ENCODE measurements at places on chromosomes 4 and X.

DNA sequence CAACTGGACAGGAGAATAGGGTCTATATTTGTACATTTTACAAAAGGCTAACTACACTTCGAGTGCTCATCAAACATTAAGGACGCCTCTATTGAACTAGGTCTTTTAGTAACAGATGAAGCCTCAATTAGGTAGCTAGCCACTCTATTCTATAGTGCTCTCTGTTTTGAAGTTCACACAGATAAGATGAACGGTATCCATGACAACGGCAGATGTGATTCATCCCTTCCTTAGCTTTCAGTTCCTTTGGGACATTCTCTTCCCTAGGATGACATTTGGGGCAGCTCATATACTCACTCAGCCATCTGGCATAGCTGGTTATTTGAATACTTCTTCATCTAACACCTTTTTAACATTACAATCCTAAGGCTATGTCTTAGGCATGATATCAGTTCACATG, 62.4 kb upstream of the WDFY3 start:
- DNase-seq: peak; percentile 35

DNA sequence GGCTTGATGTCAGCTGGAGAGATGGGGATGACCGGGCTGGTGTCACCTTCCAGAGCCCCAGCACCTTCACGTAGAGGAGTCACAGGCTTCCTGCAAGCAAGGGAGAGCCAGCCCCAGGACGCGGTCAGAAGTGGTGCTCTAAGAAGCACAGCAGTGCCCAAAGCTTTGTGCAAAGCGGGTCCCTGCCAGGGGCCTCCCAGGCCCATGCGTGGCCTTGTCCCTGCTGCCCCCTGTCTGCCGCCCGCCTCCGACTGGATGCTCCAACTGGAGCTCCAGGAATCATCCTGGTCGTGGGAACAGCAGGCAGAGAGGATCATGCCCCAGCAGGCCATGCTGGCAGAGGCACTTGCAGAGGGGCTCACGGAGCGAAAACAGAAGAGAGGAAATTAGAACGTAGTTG, 40.1 kb upstream of the LRPAP1 start:
- no peak for DNase-seq

GRCh38 chr4:17030543-17030942, 132.1 kb upstream of the LDB2 start:
- DNase-seq: no peak

- no peak for DNase-seq
Observed at GRCh38 chrX:23386260-23386659, 51.6 kb downstream of the PTCHD1 start.

DNA sequence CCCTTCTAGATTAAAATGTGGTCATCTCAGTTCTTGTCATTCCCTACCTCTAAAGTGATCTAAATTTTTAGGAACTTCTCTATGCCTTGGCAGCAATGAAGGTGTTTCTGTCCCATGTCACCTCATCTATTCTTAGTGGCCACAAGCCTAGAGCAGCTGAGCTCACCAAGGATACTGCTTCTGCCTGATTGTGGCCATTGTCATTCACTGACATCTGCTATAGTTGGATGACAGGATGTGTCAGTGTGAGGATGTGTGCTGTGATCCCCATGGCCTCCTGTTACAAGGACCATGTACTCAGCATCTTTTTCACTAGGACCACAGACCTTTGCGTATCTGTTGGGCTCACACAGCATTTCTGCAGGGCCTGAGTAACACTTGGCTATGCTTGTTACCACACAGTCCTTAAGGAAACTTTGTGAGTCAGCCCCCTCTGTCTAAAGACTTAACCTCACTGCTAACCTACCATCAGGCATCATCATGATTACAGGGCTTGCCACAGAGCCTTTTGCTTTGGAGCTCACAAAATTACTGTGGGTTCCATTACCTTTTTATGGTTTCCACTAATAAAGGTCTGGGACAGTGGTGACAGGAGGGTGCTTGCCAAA, 421.0 kb downstream of the ADAM29 start:
- DNase-seq: no peak

DNA sequence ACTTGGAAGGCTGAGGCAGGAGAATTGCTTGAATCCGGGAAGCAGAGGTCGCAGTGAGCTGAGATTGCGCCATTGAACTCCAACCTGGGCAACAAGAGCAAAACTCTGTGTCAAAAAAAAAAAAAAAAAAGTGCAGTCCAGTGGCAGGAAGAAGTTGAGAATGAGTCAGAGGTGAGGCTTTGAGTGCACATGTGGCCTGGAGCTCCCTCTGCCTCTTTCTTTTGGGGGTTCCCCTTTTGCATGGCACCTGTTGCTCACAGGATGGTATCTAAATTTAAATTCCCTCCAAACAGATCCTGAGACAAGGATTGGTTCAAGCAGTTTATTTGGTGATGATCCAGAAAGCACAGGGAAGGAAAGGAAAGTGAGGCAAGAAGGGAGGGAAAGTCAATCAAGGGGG, 151.4 kb upstream of the STX18 start:
- no peak for DNase-seq

GRCh38 chrX:78573630-78574029, 85.5 kb downstream of the RTL3 start:
- no peak for DNase-seq

DNA sequence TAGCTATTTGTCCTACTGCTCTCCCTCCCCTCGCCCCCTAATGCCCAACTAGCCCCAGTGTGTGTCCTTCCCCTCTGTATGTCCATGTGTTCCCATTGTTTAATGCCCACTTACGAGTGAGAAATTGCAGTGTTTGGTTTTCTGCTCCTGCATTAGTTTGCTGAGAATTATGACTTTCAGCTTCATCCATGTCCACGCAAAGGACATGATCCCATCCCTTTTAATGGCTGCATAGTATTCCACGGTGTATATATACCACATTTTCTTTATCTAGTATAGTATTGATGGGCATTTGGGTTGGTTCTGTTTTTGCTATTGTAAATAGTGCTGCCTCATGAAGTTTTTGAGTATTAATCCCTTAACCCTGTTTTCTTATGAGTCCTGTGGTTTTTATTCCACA, 33.6 kb upstream of the CFAP299 start:
- DNase-seq: no peak

DNA sequence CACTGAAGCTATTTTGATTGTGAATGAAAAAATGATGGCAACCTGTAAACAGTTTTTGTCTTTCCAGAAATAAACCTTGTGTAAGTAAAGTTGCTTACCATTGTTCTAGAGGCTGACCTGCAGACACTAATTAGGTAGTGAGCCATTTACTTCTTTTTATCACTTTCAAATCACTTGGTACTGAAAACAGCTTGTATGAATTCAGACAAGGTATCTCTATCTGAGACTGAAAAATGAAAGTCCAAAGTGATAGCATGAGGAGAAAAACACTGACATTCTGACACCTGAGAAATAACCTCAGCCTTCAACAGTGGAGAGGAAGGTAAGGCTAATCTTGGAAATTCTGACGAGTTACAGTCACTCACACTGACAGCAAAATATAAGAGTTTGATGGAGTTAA, 238.8 kb downstream of the GPC3 start:
- no peak for DNase-seq

- no peak for DNase-seq
Observed at GRCh38 chrX:39170464-39170863, 369.2 kb downstream of the MID1IP1 start.

GRCh38 chr4:64774626-64775025, 365.4 kb upstream of the TECRL start:
- DNase-seq: no peak

- no peak for DNase-seq
Observed at GRCh38 chr4:143215873-143216272, 31.2 kb downstream of the USP38 start.

- no peak for DNase-seq
Observed at GRCh38 chr4:182736207-182736606, 181.0 kb downstream of the DCTD start.
